Fibroblast of villous mesenchyme (primary cell): ENCODE measurements at places on chromosomes 3 and 15. TPM values are rescaled to one million over a fixed set of nuclear protein-coding genes. Genes with fewer than 3 reads are reported as not detected.

The TTLL3 gene
- total RNA-seq: 19.0 and 21.6 TPM in 2 replicates

The HCLS1 gene
- total RNA-seq: 0.86 and 4.8 TPM in 2 replicates

- DNase-seq: no peak
These were observed 61.0 kb downstream of the SCN5A start for GRCh38 chr3:38588371-38588971.

The TNFAIP8L3 gene
- 0.43 and 0.64 TPM in 2 replicates for total RNA-seq

The EBLN2 gene
- 4.8 and 8.6 TPM in 2 replicates for total RNA-seq

DNA sequence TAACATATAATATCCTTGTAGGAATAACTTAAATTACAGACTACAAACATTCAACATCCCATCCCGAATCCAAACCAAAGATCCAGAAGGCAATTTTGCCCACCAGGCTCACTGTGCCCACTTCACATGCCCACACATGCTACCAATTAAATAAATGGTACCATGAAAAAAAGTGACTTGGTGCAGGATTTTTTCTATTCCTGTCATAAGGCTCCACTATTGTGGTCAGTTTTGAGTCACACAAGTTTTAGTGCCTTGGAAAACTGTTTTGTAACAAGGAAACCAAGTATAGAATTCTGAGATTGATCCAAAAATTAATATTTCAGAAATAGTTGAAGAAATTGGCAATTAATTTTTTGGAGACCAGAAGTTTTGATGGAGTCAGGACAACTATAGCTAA lies 470.1 kb upstream of the THBS1 start:
- no peak for DNase-seq

DNA sequence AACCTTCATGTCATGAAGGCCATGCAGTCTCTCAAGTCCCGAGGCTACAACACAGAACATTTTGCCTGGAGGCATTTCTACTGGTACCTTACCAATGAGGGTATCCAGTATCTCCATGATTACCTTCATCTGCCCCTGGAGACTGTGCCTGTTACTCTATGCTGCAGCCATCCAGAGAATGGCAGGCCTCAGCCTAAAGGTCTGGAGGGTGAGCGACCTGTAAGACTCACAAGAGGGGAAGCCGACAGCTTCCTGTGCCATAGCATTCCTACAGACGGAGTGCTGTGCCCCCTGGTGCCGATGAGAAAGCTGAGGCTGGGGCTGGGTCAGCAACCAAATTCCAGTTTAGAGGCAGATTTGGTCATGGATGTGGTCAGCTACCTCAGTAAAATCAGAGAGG lies 51.3 kb upstream of the CADPS start:
- no peak for DNase-seq

GRCh38 chr3:38645076-38645475 lies 4.4 kb downstream of the SCN5A start:
- no peak for DNase-seq

The FHIT gene
- total RNA-seq: 1.6 and 2.2 TPM in 2 replicates

The EIF4A2 gene
- 319 and 691 TPM in 2 replicates for total RNA-seq

The ASB14 gene
- not detected in 2 replicates for total RNA-seq

The KLHL40 gene
- total RNA-seq: not detected in 2 replicates

DNA sequence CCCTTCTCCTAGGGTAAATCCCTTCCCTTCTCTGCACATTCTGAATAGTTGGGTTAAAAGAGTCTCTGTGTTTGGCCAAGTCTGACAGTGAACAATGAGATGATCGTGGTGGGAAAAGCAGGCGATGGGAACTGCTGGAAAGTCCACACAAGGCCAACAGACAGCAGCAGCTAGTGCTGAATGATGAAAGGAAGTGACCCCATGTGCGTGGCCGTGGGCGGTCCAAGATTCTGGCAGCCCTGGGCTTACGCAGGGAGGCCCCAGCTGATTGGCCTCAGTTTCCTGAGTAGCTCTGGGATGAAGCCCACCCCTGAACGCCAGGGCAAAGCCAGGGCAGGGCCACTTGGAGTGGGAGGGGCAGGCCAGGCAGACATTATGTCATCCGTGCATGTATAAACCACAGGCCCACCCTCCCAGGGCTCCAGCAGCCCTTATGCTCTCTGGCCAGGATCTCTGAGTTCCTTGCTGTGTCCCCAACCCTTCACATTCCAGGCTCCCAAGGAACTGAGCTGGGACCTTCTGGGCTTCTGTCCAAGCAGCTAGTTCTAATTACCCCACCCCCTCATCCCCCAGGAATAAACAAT lies 57.8 kb downstream of the CDC25A start:
- peak; percentile 93 for DNase-seq

The SNTN gene
- total RNA-seq: not detected in 2 replicates

The SST gene
- not detected in 2 replicates for total RNA-seq

DNA sequence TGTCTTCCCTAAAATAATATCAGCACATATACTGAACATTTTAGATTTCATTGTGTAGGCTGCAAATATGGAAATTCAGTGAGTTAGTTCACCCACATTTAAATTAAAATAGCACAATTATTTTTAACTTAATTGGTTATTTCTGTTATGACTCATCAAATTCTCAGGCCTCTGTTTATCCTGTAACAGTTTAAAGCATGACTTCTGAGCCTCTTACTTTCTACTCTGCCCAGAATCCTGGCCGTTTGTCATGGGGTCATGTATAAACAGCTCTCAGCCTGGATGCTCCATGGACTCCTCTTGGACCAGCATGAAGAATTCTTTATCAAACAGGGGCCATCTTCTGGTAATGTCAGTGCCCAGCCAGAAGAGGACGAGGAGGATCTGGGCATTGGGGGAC lies 12.2 kb downstream of the TUBGCP4 start:
- peak; percentile 72 for DNase-seq

DNA sequence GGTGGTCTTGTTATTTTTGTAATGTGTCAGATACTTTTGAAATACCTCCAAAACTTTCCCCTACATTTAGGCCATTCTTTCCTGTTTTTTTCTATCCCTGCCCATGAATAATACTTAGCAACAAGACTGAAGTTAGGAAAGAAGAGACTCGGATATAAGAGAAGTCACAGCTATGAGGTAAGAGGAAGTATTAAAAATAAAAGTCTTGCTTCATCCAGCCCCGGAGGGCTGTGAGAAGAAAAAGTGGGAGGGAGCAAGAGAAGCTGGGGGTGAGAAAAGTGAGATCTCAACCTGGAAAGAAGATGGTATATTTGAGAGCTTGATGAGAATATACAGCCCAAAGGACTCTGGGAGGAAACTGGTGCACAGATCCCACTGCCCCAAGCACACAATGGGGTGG lies 213.5 kb upstream of the CDIN1 start:
- DNase-seq: peak; percentile 28

The ULK4 gene
- total RNA-seq: 8.1 and 22.0 TPM in 2 replicates

The JAGN1 gene
- 15.1 and 24.2 TPM in 2 replicates for total RNA-seq

DNA sequence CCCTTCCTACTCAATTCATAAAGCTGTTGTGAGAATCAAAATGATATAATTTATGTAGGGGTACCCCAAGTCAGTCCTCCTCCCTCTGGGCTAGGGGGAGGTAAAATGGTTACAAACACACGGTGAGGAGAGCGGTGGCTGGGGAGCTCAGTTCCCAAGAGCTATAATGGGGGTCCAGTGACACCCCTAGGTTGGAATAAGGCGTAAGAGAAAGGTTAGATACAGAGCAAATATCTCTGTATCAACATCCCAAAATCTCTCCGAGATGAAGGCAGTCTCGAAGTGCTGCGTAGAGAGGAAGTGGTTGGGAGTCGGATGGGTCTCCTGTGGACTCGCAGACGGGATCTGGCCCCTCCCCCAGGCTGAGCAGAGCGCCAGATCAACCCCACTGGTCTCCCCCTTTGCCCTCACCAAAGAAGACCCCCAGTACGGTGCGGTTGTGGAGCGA lies 1.8 kb downstream of the DUOX2 start:
- DNase-seq: no peak

DNA sequence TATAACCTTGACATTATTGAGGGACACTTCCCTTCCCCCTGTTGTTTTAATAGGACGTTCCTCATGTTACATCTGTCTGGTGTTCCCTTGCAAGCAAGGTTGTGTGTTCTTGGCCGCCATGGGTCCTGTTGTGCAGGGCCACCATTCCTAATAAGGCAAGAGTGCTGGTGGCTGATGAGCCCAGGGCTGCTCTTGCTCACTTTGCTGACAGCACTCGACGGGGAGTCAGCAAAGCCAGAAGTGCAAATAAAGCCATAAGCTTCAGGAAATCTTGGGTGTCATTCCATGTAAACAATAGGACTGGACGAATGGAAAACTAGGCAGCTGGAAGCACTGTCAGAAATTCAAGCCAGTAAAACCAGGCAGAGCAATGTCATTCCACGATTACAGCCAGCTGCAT lies 75.8 kb downstream of the SQOR start:
- peak; percentile 33 for DNase-seq

The LOXL1 gene
- 73.8 and 99.9 TPM in 2 replicates for total RNA-seq

GRCh38 chr15:83062768-83063180 lies 4.3 kb downstream of the BTBD1 start:
- no peak for DNase-seq

The DLL4 gene
- total RNA-seq: 5.5 and 6.0 TPM in 2 replicates

DNA sequence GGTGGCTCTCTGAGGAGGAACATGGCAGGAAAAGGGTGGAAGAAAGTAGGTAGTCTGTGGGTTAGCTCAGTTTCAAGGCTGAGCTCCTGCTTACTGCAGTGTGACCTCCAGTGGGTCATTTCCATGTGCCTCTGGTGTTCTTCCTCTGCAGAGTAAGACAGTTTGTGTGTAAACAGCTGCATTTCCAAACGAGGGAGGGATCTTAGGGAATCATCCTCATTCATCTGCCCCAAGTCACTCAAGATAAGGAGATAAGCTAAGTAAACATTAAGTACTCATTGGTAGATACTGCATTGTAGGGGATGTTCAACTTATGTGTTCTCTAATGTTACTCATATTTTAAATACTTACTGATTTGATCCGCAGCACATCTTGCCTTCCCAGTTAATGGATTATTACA lies 83.6 kb downstream of the CLSTN2 start:
- no peak for DNase-seq

GRCh38 chr3:190008432-190008831 lies 112.3 kb downstream of the P3H2 start:
- no peak for DNase-seq

DNA sequence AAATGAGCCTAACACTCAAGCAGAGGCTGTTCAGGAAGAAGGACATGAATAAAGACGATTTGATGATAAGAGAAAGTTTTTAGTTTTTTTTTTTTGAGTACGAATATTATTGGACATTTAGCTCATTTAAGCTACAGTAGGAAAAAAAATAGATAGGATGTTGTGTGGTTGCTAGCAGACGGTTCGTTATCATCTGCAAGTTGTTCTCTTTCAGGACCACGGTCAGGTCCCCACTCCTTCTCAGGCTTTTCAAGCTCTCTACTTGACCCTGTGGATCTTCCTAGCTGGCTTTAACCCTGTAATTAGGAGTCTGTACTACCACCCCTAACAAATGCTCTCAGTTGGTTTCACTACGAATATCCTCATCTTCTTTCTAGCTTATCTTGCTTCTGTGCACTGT lies 1.1 kb downstream of the KCNH8 start:
- DNase-seq: peak; percentile 6

GRCh38 chr3:156206157-156206556 lies 85.8 kb downstream of the KCNAB1 start:
- no peak for DNase-seq

- peak; percentile 23 for DNase-seq
These were observed 75.3 kb downstream of the SYNPR start for GRCh38 chr3:63353383-63353782.

- peak; percentile 68 for DNase-seq
These were observed 18.6 kb downstream of the DCP1A start for GRCh38 chr3:53328746-53329145.

DNA sequence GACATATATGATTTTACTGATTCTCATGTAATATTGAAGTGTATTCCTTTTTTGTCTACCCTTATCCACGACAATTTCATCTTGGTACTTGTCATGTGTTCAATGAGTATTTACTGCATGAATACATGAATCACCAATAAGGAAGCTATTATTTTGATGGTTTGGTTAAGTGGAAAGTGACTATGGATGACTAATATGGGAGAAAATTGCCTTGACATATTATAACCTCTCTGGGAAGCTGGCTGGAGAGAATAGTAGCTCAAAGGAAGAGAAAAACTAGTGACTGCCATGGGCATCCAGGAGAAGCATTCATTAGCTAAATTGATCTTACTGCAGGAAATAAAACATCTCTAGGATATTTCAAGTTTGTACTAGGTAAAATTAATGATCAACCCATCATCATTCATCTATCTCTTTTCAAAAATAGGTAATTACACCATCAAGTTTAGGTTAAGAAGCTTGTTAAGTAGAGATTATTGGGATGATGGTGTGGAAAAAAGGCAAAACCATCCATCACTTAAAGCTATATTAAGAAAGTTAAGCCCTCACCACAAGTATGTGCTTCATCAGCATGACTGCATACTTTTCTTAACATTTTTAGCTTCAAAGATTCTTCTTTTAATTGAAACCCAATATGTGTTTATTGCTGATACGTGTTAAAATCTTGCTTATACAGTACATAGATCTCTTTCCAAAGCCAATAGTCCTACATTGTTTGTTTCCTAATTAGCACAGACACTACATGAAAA lies 455.2 kb upstream of the ARPP21 start:
- DNase-seq: no peak

The POLR2H gene
- total RNA-seq: 39.6 and 61.3 TPM in 2 replicates

The SMCO1 gene
- under 0.01 TPM in 1 of 2 replicates, not detected in the other for total RNA-seq

DNA sequence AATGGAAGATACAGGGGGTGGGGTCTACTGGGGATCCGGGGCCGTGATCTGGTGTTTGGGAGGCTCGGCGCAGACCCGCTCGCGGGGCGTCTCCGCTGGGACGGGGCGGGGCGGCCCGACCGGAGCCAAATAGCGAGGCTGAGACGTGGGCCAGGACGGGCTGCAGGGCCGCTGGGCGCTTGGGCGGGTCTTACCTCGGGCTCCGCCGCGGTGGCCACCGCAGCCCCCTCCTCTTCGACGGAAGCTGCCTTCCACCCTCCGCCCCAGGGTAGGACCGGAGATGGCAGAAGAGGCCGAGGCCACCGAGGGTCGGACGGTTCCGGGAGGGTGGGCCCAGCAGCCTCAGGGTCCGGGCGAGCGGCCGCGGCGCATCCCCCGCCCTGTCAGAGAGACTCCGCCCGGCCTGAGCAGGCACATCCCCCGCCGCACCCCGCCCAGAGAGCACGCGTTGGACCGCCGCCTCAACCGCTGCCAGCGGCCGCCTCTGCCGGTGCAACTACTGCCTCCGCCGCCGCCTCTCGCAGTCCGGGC lies 399 bp downstream of the MYO9A start:
- peak; percentile 86 for DNase-seq

GRCh38 chr15:89364341-89364740 lies 29.7 kb upstream of the POLG start:
- DNase-seq: no peak
